ENCODE measurements at places on chromosomes 7 and 10.

DNA sequence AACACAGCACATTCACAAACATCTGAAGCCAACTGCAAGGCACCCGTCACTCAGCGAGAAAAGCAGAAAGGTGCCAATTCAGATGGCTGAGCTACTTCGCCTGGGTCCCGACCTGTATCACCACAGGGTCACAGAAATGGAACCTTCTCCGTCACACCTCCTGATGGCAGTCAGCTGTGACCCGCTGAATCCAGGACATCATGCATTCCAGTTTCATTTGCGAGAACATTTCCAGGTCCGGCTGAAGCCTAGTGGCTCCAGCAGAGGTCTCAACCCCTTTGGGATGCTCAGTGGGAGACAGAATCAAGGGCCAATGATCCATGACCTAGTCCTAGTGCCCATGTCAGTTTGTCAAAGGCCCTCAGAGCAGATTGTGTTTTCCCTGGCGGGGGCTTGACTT, 193.6 kb upstream of the KLF14 start:
- DNase-seq, result no peak

- no peak for DNase-seq
Measured at GRCh38 chr7:24827589-24827988, 70.3 kb upstream of the GSDME start.

DNA sequence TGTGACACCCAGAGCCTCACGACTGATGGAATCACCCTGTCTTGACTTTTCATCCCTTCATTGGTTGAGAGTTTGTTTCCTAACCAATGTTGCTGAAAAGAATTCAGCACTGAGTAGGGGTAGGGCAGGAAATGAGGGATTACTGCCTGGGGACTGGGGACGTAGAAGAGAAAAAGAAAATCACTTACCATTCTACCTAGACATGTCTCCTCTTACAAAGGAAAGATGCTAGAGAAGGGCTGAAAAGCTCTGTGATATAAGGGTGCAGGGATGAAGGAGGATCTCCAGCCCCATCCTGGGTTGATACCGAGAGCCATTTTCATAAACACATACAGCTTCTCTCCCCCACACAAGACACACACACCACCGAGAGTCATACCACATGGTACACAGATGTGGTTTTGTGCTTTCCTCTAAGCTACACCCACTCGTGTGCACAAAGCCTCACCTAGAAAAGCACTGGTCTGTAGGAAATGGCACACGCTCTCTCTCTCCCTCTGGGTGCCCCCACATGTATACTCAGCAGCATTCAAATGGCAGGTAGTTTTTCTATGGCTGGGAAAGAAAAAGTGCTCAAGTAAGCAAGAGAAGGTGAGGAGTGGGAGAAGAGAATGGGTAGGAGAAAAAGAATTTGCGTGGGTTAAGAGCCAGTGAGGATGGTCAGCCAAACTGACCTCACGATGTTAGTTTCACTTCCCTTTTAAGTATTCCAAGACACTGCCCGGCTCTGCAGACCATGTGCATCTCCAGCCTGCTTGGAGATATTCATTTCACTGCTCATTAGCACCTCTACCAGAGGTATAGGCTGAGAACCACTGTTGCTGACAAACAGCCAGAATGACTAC, 85.8 kb downstream of the CALD1 start:
- peak; percentile 57 for DNase-seq

- no peak for DNase-seq
Measured at GRCh38 chr7:126806614-126807013, 446.1 kb downstream of the GRM8 start.

GRCh38 chr10:82660986-82661385, 786.0 kb downstream of the NRG3 start:
- DNase-seq, result no peak

GRCh38 chr7:5661942-5662341, 119.5 kb downstream of the RNF216 start:
- DNase-seq, result no peak

DNA sequence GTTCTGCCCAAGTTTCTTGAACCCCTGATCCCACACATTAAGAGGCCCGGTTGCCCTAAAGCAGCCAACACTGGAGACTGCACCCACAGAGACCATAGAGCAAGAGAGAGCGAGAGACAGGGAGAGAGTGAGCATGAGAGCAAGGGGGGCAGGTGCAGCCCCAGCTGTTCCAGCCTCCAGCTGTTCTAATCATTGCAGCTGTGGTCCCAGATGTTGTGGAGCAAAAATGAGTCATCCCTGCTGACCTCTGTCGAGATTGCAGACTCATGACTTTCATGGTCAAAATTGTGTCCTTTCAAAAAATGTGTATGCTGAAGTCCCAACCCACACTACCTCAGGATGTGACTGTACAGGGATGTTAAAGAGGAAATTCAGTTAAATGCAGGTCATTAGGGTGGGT, 143.9 kb upstream of the FRMD4A start:
- no peak for DNase-seq

DNA sequence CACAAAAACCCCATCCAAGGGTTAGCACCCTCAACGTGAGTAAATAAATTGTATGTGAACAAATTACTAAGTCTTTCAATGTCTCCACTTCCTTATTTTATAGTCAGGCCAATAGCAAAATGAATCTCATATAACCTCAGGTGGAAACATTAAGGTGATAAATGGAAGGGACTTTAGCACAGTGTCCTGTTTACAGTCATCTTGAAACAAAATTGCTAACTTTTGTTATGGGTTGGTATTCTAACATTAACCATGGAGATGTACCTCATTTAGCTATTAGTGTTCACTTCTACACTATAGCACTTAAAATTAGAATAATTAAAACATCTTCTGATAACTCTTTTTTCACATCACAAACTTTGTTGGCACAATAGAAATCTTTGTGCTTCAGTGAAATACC, 255.8 kb upstream of the CNTNAP2 start:
- DNase-seq, result no peak

DNA sequence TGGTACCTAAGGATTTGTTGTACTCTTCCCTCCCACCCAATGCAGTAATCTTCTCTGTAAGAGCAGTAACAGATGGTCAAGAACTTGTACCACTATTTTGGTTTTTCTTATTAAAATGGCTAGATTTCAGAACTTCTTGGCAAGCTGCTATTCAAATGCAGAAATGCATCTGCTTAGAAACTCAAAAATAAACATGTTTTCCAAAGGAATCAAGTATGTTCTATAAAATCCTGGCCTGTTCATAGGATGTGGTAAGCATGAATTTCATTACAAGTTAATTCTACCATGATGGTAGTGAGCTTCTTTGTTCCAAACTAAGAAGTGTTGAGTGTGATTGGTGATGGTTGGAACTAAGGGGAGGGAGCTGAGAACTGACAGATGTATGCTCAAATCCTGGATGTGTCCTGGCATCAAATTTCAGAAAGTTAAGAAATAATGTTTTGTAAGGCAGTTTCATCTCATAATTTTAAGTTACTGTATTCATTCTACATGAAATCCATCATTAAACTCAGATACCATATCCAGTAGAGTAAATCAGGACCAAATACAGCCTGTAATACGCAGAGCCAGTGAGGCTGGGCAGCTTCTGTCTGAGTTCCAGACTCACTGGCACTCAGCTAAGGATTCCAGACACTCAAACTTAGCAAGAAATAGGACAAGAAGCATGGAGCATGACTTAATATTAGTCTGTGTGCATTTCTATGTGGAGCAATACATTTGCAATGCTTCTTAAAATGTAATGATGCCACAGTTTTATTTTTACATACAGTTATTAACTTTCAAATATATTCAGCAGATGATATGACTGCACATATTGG, 119.6 kb downstream of the TES start:
- DNase-seq, result no peak

- DNase-seq, result no peak
Measured at GRCh38 chr7:103751311-103751880, 238.1 kb downstream of the RELN start.

DNA sequence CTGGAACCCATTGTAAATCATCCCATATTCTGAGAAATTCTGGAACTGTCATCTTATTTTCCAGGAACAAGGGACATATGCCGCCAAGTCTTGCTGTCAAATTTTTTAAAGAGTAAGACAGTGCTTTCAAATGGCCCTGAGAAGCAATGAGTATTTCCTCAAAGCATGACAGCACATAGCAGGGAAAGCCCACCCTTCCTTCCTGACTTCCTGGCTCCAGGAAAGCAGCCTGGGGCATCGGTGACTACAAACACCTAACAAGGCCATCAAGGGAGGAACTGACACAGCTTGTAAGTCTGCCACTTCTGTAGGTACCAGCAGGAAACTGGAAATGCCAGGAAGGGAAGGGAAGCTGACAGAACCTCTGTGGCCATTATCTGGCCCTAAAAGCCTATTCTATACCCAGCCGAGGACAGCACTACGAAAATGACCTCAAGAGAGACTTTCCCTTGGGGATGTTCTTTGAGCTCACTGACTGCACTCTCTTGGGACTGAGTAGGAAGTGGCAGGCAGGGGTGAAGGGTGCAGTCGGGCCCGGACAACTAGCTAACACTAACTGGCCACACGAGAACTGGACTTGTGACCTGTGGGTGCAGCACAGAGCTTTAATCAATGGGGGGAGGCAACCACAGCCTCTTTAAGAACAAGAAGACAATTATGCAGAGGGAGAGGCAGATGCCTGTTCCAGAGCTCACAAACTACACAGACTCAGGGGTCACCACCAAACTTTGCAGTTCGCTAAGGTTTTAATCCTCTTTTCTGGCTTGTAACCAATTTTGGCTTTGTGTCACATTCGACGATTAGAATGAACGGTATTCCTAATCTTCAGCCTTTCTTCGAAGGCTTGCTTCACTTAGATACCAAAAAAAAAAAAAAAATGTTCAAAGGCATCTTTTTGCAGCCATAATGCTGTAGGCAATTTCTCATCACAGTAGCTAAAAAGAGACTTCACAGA, 52.0 kb downstream of the GRB10 start:
- DNase-seq, result no peak

DNA sequence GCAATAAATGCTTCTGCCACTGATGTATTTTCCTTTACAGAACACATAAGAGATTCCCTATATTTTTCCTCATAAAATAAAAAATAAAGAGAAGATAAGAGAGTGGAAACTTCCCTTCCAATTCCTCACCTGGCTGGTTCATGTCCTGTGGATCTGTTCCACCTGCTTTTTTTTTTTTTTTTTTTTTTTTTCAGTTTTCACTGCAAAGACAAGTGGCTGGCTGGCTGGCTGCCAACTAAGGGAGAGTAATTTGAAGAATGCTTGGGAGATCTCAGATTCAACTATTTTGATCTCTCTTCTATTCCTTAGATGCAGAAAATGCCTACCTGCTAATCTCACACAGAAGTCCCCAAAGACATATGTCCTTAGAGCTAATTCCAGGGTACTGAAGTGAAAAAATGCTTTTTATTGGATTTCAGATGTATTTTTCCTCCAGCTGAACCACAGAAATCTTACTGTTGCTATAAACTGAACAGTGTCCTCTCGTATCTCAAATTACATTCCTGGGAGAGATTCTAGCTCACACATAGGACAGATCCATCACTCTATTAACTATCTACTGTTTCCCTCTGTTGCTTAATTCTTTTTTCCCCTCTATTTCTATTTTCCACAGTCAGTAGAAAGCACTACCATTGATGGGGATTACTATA, 120.8 kb downstream of the NRCAM start:
- no peak for DNase-seq

- no peak for DNase-seq
Measured at GRCh38 chr10:84190621-84191020, 3.7 kb upstream of the CDHR1 start.

GRCh38 chr7:136677471-136678365, 190.7 kb upstream of the CHRM2 start:
- DNase-seq, result no peak

DNA sequence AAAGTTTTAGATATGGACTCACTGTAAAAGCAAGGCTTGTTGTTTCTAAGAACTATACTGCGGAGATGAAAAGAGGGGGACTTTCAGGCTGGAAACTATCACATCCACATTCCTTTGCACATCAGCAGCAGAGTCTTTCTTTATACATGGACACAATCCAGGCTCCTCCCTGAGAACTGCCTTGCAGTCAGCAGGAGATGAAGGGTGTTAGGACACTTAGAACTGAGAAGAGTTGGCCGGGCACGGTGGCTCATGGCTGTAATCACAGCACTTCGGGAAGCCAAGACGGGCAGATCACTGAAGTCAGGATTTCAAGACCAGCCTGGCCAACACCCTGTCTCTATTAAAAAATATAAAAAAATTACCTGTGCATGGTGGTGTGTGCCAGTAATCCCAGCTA, 9.7 kb upstream of the GARS1 start:
- no peak for DNase-seq

DNA sequence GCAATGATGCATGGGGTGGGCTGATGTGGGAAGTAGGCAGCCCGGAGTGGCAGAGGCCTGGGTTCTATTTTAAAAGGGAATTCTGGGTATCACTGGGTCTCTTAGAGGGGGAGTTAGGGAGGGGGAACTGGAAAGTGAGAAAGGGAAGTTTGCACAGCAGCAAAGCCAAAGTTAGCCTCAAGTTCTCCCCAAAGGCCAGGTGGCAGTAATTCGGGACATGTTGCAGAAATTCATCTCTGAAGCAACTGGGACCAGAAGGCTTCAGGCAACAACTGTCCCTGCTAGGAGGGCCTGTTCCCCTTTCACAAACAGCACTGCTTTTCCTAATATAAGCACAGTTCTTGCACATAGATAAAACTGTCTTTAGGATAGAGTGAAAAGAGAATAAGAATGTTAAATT, 67.4 kb downstream of the NOD1 start:
- no peak for DNase-seq

GRCh38 chr10:69728335-69728870, 73.3 kb upstream of the COL13A1 start:
- DNase-seq, result no peak

GRCh38 chr7:27046854-27047549, 48.8 kb downstream of the HOXA1 start:
- DNase-seq, result no peak

GRCh38 chr10:43712821-43713584, 64.3 kb upstream of the ZNF32 start:
- DNase-seq, result no peak

GRCh38 chr10:55283031-55283430, 482.0 kb upstream of the PCDH15 start:
- DNase-seq, result no peak

DNA sequence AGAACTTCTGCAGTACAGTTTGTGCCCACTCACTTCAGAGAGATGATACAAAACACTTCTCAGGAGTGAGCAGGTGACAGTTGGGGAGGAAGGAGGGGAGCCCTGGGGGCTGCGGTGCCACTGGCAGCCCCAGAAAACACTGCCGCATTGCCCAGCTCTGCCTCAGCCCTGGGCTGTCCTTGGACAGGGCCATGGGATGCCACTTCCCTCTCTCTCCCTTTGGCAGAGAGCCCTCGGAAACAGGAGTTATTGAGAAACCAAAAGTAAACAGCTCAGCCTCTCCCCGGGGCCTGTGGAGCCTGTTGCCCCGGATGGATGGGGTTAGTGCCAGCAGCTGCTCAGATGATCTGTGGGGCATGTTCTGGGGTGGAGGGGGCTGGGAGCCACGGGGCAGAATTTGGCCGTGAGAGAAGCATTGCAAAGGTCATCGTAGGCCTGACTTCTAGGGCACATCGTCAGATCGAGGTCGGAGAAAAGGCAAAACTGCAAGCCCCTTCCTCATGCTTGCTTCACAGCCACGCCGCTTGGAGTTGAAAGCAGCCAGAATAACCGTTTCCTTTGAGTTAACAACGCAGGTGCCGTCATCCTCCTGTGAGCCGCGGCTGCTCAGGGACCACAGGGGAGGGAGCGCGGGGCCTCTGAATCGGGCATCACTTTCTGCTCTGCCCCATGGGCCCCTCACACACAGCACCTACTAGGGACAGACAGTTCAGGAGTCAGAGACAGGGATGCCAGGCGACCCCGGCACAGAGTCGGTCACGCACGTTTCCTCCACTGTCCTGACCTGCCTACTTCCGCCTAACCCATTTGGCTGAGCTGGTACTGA, 256.4 kb downstream of the CAMK1D start:
- DNase-seq, result peak; percentile 69

Measured in activated CD8-positive, alpha-beta memory T cell treated with anti-CD3 and anti-CD28 coated beads, Interleukin-2, amount 10 ng/mL, durations not matched to agents 7 days and 5 days (primary cell).